ENCODE measurements at places on chromosomes 13 and 19.

- no peak for DNase-seq
Observed at GRCh38 chr19:51159656-51160055, 17.6 kb downstream of the SIGLEC7 start.

GRCh38 chr13:34161931-34162543 lies 344.1 kb downstream of the RFC3 start:
- no peak for DNase-seq

DNA sequence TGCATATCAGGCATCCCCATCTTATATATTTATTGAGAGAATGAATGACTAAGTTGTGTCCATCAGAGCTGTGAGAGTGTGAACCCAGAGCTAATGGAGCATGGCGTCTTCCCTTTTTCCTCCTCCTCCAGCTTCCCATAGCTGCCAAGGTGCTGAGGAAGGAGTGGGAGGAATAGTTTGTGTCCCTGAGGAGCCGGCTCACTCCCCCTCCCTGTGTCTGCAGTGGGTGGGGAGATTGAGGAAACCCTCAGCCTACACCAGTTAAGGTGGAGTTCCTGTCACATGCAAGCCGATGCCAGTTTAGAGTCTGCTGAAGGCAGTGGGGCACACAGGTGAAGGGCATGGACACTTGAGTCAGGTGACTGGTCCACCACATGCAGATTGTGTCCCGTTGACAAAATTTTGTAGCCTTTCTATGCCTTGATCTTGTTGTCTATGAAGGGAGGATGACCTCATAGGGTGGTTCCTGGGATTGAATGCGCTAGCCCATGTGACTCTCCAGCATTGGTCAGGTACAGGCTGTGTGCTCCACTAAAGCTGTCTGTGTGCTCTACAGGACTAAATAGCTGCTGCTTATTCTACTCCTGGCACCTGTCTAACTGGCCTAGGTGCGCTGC lies 47.6 kb upstream of the GPI start:
- DNase-seq: peak; percentile 50

DNA sequence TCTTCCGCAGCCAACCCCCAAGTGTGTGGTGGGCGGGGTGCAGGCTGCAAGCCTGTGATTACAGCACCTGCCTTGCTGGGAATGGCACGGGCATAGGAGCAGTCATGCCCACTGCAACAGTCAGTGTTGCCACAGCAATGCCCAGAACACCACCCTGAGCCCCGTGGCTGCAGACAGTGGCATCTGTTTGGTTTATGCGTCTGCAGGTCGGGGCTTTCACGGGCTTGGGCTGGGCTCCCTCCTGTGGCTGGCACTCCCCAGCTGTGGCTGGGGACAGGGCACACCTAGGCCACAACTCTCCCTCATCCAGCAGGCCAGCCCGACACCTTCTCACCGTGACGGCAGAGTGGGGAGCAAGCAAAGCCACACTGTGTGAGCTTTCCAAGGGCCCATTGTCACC lies 115.3 kb upstream of the C1QTNF9B start:
- no peak for DNase-seq

DNA sequence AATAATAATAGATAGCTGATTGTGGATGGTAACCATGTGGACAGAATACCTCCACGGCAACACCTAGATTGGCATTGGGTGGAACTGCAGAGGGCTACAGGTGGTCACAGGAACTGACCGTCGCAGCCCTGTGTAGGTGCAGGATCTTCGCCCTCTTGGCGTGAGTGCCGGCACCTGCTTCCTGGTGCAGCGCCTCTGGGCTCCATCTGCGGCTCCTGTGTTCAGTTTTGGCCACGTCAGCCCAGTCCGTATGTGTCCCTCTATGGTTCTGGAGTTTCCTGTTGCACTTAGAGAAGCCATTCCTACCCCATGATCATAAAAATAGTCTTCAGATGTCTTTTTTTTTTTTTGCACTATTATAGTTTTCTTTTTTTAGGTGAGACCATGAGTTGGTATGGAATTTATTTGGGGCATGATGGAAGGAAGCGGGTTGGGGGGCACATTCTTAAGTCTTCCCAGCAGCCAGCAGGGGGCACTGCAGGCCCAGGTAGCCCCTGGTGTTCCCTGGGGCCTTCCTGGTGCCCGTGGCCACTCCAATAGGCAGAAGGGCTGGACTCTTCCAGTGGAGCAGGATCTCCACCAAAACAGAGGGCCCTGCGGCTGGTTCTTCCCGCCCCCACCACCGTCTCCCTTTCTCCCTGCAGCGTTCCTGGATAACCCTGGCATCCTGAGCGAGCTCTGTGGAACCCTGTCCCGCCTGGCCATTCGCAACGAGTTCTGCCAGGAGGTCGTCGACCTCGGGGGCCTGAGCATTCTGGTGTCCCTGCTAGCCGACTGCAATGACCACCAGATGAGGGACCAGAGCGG lies 10.1 kb upstream of the SLC25A42 start:
- peak; percentile 62 for DNase-seq

GRCh38 chr13:68078874-68079273 lies 848.7 kb upstream of the PCDH9 start:
- no peak for DNase-seq

GRCh38 chr19:55643887-55644176 lies 383 bp downstream of the ZNF581 start:
- DNase-seq: no peak

- DNase-seq: no peak
Observed at GRCh38 chr13:97278435-97279411, 56.6 kb downstream of the MBNL2 start.

- no peak for DNase-seq
Observed at GRCh38 chr19:31377736-31378135, 28.5 kb upstream of the TSHZ3 start.

- DNase-seq: no peak
Observed at GRCh38 chr19:4618019-4618418, 21.3 kb upstream of the TNFAIP8L1 start.

DNA sequence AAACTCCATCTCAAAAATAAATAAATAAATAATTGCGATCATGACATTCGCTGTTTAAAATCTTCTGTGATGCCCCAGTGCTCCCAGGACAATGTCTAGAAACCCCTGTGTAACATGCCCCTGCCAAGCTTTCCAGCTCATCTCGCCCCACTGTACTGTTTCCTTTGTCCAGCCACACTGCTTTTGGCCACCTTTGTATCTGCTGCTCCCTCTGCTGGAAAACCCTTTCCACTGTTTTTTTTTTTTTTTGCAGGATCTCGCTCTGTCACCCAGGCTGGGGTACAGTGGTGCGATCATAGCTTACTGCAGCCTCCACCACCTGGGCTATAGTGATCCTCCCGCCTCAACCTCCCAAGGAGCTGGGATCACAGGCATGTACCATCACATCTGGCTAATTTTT lies 7.5 kb downstream of the PLAUR start:
- DNase-seq: no peak

DNA sequence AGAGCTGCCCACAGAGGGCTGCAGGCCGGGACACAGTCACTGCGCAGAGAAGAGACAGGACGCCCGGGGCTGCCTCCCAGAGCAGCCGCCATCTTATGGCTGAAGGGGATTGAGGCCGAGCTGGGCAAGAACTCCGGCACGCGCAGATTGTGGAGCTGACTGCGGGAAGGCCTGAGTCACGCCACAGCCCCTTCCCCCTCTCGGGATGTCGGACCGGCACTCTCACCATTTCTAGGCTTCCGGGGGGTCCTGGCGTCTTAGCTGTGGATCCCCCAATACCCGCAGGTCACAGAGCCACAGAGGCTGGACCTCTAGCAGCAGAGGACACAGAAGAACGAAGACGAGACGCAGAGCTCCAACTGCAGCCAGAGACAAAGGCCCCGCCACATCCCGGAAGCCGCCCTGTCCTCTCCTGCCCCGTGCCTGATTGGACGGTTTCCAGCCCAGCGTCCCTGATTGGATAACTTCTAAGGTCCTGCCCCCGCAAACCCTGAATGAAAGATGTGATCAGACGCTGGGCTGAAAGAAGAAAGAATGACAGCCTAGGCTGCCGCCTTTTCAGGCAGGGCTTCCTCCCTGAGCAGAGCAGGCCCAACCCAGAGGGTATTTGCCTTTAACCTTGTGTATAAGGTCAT lies at the start of gene ZNF43:
Gene ZNF43, minus strand, starts transcription at position 373 of the 635 bp plus-strand sequence. Its CDS starts 144 bp downstream, at position 229.
- peak; percentile 97 for DNase-seq
